ENCODE measurements at places on chromosomes 5 and 9.

DNA sequence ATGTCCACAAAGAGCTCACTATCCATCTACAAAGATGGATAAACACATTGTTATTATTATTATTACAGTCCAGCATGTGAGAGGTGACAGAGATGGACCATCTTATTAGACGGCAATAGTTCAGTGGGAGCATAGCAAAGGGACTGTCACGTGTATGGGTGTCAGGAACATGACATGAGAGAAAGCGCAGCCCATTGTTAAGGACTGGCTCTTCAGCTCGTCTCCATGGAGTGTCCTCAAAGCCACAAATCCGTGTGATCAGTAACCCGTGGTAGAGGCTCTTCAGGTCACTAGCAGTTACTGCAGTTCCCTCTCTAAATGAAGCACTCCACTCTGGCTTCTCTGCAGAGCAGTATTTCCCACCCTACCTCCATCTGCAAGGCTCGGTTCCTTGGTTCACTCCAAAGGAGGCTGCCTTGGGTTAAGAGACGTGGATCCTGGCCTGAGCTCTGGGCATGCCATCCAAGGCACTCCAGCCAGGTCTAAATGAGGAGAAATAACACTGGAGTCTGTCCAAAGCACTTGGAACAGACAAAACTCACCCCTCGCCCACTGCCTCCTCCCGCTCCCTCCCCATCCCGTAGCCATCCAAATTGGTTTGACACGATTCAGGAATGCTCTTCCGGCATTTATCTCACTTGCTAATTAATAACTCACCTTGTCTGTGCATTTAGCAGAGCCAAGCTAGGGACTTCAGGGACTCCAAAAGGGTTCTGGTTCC is 122.3 kb upstream of the WWC1 start:
- DNase-seq: no peak

- no peak for DNase-seq
Measured at GRCh38 chr9:22986556-22986955, 539.9 kb downstream of the DMRTA1 start.

- DNase-seq: no peak
Measured at GRCh38 chr9:34454571-34455065, 3.8 kb downstream of the FAM219A start.

GRCh38 chr9:136714893-136715274 is 2.5 kb downstream of the DIPK1B start:
- no peak for DNase-seq

- DNase-seq: no peak
Measured at GRCh38 chr5:93395010-93395409, 186.0 kb downstream of the NR2F1-AS1 start.

GRCh38 chr5:90131383-90132133 is 278.0 kb downstream of the CETN3 start:
- DNase-seq: no peak
